Esophagus squamous epithelium (tissue), 5 donors: ENCODE measurements at places on chromosomes 11 and 22. TPM values are rescaled to one million over a fixed set of nuclear protein-coding genes. Genes with fewer than 3 reads are reported as not detected.

The MPPED2 gene
- total RNA-seq = 0.79 TPM

The TUBA8 gene
- total RNA-seq = 2.1 TPM

The GGT1 gene
- 1.3 TPM for total RNA-seq

The DMC1 gene
- total RNA-seq = 7.2 TPM

The NR1H3 gene
- total RNA-seq = 19.6 TPM

The RIC3 gene
- total RNA-seq = 2.7 TPM

The HBB gene
- total RNA-seq = 1.6 TPM
